Cardiac ventricle fibroblast (primary cell): ENCODE measurements at places on chromosomes 16 and 17. TPM values are rescaled to one million over a fixed set of nuclear protein-coding genes. Genes with fewer than 3 reads are reported as not detected.

Gene ADGRG3
- total RNA-seq, result not detected in 2 replicates

Gene CDRT15
- not detected in 2 replicates for total RNA-seq

Gene PRR15L
- not detected in 2 replicates for total RNA-seq

Gene ABCC12
- 0.10 and 0.12 TPM in 2 replicates for total RNA-seq

Gene TMEM170A
- 6.8 and 8.1 TPM in 2 replicates for total RNA-seq

Gene SHISA6
- total RNA-seq, result not detected in 2 replicates

Gene TSPOAP1
- 0.05 and 0.12 TPM in 2 replicates for total RNA-seq

Gene SLFN12L
- total RNA-seq, result 0.05 and 0.37 TPM in 2 replicates

Gene SLC6A2
- not detected in 2 replicates for total RNA-seq

Gene ZNF785
- 6.8 and 18.9 TPM in 2 replicates for total RNA-seq

Gene PLCG2
- 0.05 and 1.00 TPM in 2 replicates for total RNA-seq

Gene DDX19B
- 17.3 and 33.0 TPM in 2 replicates for total RNA-seq

Gene IRX3
- 7.0 and 16.8 TPM in 2 replicates for total RNA-seq

Gene GP2
- not detected in 2 replicates for total RNA-seq

Gene ARHGAP44
- 1.2 and 2.1 TPM in 2 replicates for total RNA-seq

Gene TBC1D3E
- not detected in 2 replicates for total RNA-seq

Gene MYO1D
- total RNA-seq, result 15.0 and 30.3 TPM in 2 replicates

Gene WDR45B
- 51.1 and 53.0 TPM in 2 replicates for total RNA-seq

Gene ASPA
- total RNA-seq, result 7.0 and 7.8 TPM in 2 replicates

Gene ATAD5
- 0.15 and 0.37 TPM in 2 replicates for total RNA-seq

Gene EPX
- not detected in 2 replicates for total RNA-seq

Gene BICDL2
- total RNA-seq, result 0.15 and 0.25 TPM in 2 replicates

Gene ANKS4B
- total RNA-seq, result not detected in 2 replicates

Gene DBNDD1
- not detected in 2 replicates for total RNA-seq

Gene CBX8
- 3.6 and 4.2 TPM in 2 replicates for total RNA-seq

Gene FZD2
- 19.0 and 22.6 TPM in 2 replicates for total RNA-seq

Gene YBX2
- total RNA-seq, result 0.06 TPM in 1 of 2 replicates, not detected in the other

Gene TBL3
- 32.6 and 34.3 TPM in 2 replicates for total RNA-seq

Gene MPP2
- total RNA-seq, result 7.1 and 7.6 TPM in 2 replicates
